ENCODE measurements at places on chromosomes 7 and 10.

- DNase-seq: no peak
These were observed 43.8 kb downstream of the ITIH5 start for GRCh38 chr10:7622969-7623368.

GRCh38 chr7:154902600-154903082, 100.3 kb downstream of the PAXIP1 start:
- no peak for DNase-seq

GRCh38 chr10:60964257-60965235, 20.6 kb upstream of the RHOBTB1 start:
- peak; percentile 47 for DNase-seq

- no peak for DNase-seq
These were observed 44.6 kb upstream of the RSBN1L start for GRCh38 chr7:77651575-77652162.

DNA sequence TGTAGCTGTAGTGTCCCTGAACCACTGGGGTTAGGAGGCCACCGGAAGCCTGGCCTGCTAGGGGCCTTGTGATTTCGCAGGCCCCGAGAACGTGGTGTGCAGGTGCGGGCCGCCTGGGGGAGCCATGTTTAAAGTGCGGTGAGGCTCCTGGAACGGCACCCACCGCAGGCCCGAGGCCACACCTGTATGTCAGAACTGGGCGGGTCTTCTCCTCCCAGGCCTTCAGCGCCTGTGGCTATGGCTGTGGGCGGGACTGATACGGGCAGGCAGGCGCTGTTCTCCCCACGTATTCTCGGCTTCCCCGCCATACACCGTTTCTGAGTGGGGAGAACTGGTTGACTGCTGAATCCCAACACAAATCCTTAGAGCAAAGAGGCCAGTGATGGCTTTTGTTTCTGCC, 74.8 kb downstream of the DNAJB6 start:
- no peak for DNase-seq

DNA sequence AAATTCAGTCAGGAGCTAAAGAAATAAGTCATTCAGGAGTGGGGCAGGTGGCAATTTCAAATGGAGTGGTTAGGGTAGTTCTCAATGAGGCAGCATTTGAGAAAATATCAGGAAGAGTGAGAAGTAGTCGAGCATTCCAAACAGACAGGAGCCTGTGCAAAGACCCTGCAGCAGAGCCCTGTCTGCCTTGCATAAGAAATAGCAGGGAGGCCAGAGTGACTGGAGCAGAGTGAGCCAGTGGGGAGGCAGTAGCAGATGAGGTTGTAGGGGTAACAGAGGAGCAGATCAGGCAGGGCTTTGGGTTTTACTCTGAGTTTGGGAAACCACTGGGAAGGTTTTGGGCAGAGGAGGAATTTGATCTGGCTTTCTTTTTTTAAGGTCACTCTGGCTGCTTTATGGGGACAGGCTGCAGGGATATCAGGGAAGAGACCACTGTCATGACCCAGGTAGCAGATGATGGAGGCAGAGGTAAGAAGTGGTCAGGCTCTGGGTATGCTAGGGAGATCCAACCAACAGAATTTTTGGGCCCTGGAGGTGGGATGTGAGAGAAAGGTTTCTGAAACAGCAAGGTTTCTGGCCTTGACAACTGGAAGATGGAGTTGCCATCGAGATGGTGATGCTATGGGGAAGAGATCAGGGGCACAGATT, 1.3 kb upstream of the BLVRA start:
- DNase-seq: no peak

GRCh38 chr7:155192961-155193640, 104.6 kb upstream of the INSIG1 start:
- DNase-seq: no peak

DNA sequence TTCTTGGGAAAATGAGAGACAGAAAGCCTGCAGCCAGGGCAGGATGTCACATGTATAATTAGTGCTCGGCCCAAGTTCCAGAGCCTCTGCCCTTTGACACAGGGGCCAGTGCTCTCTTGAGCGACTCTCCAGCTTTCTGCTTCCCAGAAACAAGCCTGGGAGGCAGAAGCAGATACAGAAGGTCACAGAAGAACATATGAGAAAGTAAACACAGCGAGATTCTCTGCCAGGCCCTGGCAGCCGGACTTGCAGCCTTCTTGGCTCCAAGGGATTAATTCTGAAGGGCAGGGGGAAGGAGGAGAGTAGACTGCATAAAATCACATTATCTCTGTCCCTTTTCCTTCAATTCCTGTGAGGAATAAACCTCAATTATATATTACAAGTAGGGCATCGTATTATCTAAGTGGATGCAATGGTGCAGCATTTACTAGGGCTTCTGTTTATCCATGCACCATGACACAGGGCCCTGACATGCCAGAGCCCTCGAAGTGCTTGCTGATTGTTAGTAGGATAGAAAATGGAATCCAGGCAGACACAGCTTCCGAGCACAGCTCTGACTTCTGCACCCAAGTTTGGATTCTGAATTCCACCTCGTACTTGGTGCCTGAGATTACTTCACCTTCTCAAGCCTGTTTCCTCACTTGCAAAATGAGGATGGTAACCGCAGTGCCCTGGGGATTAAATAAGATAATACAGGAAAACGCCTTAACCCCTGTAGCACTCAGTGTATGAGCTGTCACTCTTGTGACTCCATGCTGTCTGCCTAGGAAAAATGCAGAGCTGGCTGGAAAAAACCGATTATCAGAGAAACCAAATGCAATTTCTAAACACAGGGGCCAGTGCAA, 536.5 kb downstream of the TNS3 start:
- DNase-seq: no peak
